ENCODE measurements at places on chromosomes 12 and 14.
A peak's percentile ranks its signal among the peaks of the same experiment; 100 is the strongest.

DNA sequence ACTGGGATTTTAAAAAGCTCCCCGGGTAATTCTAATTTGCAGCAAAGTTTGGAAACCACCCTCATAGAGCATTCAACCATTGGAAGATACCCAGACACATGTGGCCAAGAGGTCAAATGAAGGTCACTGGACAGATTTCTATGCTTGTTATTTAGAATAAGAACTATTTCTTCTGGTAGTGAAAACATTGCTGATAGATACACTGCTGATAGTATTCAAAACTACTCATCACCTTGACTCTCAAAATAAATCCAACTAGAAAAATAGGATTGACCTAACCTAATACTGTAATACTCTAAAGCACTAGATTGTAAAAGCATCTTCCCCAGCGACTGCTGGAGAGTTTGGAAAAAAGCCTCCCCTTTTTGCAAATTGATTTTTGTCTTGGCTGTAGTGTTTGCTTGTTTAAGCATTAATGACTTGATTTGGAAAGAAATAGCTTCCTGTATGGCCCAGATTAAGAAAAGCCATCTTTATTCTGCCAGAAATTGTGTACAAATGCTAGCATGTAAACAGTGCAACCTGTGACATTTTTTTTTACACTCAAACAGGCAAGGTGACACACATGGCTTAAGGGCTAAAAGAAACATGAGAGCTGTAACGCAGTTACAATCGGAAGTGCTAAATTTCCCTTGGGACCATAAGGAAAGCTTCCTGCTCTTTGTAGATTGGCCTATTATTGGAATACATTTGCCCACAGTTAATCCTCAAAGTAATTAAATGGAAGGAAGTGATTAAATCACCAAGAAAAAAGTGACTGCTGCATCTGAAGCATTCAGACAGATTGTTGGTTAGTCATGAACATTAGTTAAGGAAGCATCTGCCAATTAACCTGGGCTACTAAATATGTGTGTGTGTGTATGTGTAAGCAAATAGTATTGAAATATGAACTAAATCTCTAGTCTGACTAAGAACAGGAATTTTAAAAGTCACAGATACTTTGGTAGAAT, 356.5 kb upstream of the ATP2B1 start:
- ATAC-seq: no peak

GRCh38 chr12:90061809-90062208, 353.2 kb upstream of the ATP2B1 start:
- peak; percentile 84 for ATAC-seq

- ATAC-seq: no peak
Observed at GRCh38 chr14:87892763-87893162, 100.2 kb downstream of the GALC start.

GRCh38 chr12:66107451-66107915, 23.1 kb downstream of the LLPH start:
- ATAC-seq: peak; percentile 97

DNA sequence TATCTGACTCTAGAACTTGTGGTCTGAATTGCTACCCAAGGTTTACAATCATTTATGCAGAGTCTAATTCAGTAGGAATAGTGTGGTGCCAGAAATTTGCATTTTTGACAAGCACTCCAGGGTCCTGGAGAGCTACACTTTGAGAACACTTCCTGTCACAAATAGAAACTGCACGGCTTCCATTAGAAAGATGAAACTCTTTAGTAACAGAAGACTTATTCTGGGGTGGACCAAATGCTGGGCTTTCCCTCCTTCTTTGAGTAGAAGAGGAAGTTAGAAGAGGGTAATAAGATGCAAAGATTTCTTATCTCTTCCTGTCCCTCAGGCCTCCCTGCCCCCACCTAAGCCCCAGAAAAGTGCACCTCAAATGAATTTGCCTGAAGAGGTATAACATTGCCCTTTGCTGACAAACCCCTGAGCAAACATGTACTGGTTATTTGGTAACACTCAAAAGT, 28.4 kb downstream of the DGLUCY start:
- no peak for ATAC-seq

DNA sequence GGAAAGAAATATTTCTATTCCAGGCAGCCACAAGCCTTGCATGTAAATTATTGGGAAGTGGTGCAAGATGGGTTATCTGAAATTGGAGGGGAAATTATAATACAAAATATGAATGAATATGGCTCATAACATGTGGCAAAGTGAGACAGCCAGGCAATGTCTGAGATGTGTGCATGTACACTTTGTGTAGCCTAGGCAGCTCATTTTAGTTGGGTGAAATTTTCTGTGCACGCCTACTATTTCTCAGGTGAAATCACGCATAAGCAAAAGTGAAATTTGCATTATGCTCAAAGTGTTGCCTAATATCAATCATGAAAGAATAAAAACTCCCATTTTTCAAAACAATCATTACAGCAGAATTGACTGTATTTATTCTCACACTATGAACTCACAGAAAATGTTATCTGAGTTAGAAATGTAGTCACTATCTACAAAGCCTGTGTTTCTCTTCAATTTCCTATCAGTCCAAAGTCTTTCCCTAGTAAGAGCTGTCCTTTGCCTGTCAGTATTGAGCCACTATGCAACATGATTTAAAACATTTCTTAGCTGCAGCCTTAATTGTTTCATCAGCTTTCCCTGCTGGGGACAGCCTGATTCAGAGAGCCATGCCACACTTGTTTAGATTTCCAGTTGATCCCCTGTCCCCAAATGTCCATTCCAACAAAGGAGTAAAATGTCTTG, 80.7 kb downstream of the EPS8 start:
- no peak for ATAC-seq

GRCh38 chr12:41402801-41403200, 214.7 kb downstream of the PDZRN4 start:
- no peak for ATAC-seq

- no peak for ATAC-seq
Observed at GRCh38 chr14:77598366-77599070, 17.9 kb downstream of the SPTLC2 start.

GRCh38 chr12:90489141-90489540, 465.8 kb downstream of the CCER1 start:
- no peak for ATAC-seq

- peak; percentile 5 for ATAC-seq
Observed at GRCh38 chr12:108691998-108692808, 39.1 kb downstream of the CORO1C start.

- no peak for ATAC-seq
Observed at GRCh38 chr12:95131589-95132340, 58.3 kb upstream of the NR2C1 start.

DNA sequence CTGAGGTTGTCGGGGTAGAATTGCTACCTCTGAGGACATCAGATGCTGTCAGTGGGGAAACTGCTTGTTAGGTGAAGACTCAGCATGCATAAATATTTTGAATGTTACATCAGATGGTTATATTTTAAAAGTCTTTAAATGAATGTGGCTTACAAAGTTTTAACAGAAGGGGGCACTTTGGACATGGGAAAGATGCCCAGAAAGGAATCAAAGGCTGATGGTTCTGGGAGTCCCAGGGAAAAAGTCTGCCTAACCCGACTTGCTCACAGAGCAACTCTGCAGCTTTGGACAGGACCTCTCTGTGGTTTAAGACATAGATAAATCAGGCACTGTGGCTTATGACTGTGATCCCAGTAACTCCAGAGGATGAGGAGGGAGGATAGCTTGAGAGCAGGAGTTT, 474.9 kb downstream of the ATP23 start:
- peak; percentile 67 for ATAC-seq

DNA sequence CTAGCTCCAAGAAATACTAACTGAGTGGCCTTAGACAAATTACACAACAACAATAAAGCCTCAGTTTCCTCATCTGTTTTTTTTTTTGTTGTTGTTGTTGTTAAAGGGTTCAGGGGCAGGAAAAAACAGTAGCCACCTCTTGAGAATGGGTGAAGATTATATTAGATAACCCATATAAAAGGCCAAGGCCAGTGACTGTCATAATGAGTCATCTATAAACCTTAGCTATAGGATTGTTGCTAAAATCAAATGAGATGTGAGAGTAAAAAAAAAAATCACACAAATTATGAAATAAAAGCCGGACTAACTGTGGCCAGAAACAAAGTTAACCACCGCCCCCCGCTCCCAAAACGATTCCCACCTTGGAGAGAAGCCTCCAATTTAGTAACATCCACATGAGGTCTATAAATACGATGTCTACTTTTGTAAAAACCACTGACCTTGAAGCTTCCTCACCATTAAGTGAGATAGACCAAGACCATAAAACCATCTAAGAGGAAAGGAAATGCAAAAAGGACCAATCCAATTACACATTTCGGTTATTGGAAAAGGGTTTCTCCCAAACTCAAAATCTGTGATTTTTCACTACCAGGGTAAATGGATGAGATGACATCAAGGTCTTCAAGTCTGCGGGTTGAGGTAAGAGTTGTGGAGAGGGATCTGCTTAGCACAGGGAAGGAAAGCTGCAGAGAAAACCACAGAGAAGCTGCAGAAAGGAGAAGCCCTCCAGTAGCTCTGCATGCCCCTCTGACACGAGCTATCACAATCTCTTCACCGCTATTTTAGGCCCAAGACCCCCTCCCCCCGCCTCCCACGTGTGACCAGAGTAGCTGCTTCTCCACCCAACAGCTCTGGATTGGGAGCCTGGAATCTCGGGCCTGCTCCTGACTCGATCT, 1.0 kb downstream of the NAA25 start:
- peak; percentile 14 for ATAC-seq

GRCh38 chr12:94875525-94875924, 128.0 kb downstream of the NDUFA12 start:
- ATAC-seq: peak; percentile 53

DNA sequence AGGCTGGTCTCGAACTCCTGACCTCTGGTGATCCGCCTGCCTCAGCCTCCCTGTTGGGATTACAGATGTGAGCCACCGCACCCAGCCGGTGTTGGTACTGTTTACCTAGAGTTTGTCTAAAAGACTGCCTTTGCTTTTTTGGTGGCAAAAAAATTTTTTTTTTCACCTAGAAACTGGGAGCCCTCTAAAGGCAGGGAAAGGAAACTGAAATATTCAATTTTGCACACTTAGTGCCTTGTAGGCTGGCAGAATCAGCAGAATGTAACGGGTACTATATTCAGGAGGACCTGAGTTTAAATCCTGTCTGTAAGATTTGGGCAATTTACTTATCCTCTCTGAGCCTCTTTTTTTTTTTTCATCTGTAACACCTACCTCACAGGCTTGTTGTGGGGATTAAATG, 43.6 kb downstream of the PAPLN start:
- no peak for ATAC-seq

- no peak for ATAC-seq
Observed at GRCh38 chr12:117342682-117343081, 18.7 kb downstream of the NOS1 start.

GRCh38 chr12:84294246-84294645, 618.4 kb downstream of the SLC6A15 start:
- no peak for ATAC-seq

GRCh38 chr12:111270239-111270638, 98.7 kb downstream of the PHETA1 start:
- no peak for ATAC-seq

DNA sequence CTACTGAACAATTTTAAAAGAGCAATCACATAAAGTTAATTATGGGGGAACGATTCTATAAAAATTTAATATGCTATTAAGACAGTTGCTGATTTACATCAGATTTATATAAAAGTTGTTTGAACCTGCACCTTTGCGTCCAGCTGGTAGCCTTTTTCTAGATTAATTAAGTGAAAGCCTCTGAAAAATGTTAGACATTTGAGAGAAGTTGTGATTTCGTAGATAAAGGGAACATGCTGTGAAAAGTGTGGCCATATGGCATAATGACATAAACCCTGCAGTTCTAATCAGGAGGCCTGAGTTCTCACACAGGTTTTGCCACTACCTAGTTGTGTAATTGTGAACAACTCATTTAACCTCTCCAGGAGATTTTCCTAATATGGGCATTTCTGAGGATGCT, 187.2 kb downstream of the TMTC2 start:
- ATAC-seq: no peak

GRCh38 chr14:105123064-105123665, 45.4 kb downstream of the JAG2 start:
- no peak for ATAC-seq

- ATAC-seq: no peak
Observed at GRCh38 chr12:16619537-16619936, 13.6 kb upstream of the LMO3 start.

DNA sequence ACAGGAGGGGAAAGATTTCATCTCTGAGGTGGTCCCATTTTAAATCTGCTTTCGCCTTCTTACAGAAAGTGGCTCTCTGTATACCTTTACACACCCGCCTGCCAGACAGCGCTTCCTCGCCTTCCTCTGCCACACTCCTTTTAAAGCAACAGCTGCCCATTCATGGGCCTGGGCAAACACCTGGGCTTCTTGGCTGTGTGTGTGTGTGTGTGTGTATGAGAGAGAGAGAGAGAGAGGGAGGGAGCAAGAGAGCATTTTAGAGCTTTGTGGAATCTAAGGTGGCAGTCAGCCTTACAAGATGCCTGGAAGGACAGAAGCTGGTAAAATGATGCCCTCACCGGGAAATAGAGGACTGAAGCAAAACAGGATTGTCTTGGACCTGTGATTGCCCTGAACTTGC, 20.0 kb downstream of the PTHLH start:
- ATAC-seq: no peak

GRCh38 chr14:71408362-71409030, 501.2 kb downstream of the PCNX1 start:
- ATAC-seq: peak; percentile 47

DNA sequence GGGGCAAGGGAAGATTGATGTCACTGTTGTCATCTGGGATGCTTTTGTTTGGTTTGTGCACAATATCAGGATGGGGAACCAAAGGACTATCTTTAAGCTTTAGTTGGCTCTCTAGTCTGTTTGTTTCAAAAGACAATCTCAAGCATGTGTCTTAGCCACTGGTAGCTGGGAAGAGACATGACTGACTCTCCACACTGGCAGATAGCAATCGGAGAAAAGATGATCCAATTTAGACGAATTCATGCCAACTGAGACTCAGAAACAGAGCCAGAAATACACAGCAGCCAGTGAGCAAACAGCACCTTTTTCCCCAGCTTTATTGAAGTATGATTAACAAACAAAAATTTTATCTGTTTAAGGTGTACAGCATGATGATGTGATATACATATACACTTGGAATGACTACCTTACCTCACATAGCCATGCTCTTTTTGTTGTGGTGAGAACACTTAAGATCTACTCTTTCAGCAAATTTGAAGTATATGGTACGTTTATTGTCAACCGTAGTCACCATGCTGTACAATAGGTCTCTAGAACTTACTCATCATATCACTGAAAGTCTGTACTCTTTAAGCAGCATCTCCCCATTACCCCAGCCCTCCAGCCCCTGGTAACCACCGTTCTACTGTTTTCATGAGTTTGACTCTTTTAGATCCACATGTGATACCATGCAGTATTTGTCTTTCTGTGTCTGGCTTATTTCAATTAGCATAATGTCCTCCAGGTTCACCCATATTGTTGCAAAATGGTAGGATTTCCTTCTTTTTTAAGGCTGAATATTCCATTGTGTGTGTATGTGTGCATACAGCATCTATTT, 50.6 kb downstream of the DUSP16 start:
- ATAC-seq: peak; percentile 45

- ATAC-seq: no peak
Observed at GRCh38 chr12:105120551-105120950, 13.0 kb downstream of the WASHC4 start.

GRCh38 chr12:46786774-46787173, 39.0 kb downstream of the SLC38A4 start:
- ATAC-seq: peak; percentile 80
